ENCODE measurements at places on chromosomes 1 and 21.

GRCh38 chr1:157562515-157562914, 10.2 kb upstream of the FCRL5 start:
- DNase-seq = no peak

- DNase-seq = no peak
Measured at GRCh38 chr1:241622669-241623068, 17.5 kb downstream of the CHML start.

DNA sequence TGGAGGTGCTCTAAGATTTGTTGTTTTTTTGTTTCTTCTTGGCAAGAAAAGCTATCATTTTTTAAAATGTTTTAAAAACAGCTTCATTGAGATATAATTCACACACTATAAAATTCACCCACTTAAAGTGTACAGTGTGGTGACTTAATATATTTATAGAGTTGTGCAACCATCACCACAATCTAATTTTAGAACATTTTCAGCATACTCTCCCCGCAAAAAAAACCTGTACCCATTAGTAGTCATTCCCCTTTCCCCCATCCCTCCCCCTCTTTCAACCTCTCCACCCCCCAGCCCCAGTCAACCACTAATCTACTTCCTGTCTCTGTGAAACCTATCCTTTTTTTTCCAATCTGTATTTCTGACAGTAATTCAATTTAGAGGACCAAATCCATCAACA, 30.6 kb downstream of the ZC3H11B start:
- no peak for DNase-seq

- DNase-seq = no peak
Measured at GRCh38 chr1:221337106-221337505, 404.8 kb downstream of the DUSP10 start.

Data from upper lobe of right lung (tissue), 1 donor.